Ascending aorta (tissue), 2 donors: ENCODE measurements at places on chromosomes 16 and 17.

- no peak for DNase-seq
Measured at GRCh38 chr17:40307001-40307730, 1.8 kb upstream of the RARA start.

- DNase-seq: no peak
Measured at GRCh38 chr17:14826358-14826757, 438.8 kb downstream of the PMP22 start.

GRCh38 chr16:51834133-51834532 lies 683.1 kb upstream of the SALL1 start:
- no peak for DNase-seq

DNA sequence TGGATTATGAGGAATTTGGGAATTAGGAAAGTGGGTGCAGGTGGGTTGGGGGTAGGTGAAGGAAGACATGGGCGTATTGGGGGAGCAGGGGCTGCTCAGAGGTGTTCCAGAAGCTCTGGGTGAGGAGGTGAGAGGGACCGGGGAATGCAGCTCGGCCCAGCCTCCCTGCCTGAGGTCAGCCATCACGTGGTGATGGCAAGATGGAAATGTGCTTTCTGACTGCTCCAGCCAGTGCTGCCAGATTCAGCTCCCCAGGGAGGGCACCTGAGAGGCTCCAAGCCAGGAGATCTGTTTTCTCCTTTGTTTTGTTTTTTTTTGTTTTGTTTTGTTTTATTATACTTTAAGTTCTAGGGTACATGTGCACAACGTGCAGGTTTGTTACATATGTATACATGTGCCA lies 35.2 kb upstream of the STH start:
- no peak for DNase-seq

DNA sequence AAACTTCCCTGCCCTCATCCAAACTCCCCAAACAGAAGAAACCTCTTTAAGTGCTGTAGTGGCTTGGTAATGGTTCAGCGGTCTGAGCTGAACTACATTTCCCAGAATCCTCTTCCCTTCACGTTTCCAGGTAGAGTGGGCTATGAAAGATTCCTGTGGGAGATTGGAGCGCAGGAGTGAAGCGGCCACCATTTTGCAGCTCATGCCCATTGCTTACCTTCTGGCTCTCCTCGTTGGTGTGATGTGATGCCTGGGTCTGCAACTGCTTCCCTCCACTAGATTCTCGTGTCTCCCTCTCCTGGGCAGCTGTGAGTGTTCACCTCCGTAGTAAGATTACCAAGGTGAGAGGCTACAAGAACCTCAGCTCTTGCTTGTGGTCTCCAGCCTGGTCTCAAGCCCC lies 82.1 kb downstream of the GPR139 start:
- DNase-seq: no peak

DNA sequence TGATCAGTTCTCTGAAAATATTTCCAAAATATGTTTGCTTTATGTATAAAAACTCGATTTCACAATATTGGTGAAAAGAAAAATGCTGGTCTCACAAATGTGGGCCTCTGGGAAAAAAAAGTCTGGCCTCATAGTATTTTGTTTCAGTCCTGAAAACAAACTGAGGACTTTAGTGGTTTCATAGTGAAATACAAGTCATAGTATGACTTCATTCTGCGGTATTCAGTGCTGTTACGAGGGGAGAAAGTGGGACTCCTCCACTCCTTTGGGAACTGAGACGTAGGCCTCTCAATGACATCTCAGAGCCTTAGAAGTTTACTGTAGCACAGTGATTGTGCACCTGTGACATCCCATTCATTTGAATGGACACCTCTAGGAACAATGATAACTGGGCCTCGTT lies 56.0 kb downstream of the CYB561 start:
- no peak for DNase-seq

- DNase-seq: no peak
Measured at GRCh38 chr17:48139944-48140343, 32.4 kb downstream of the SNX11 start.

- no peak for DNase-seq
Measured at GRCh38 chr16:82231008-82231787, 61.2 kb upstream of the MPHOSPH6 start.

DNA sequence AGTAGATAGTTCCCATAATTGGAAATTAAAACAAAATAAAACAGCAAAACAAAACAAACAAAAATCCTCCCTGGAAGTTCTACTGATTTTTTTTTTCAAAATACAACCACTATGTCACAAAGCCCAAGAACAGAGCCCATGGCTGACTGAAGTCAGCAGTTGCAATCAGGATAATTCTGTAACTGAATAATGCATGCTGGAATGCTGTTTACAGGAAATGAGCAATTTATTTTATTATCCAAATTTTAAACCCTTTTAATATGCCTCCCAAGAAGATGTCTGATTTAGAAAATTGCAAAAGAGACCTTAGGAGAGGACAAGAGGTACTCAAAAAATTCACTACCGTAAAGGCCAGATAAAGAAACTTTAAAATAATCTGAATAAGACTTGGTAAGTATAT lies 578.2 kb downstream of the TOX3 start:
- no peak for DNase-seq

DNA sequence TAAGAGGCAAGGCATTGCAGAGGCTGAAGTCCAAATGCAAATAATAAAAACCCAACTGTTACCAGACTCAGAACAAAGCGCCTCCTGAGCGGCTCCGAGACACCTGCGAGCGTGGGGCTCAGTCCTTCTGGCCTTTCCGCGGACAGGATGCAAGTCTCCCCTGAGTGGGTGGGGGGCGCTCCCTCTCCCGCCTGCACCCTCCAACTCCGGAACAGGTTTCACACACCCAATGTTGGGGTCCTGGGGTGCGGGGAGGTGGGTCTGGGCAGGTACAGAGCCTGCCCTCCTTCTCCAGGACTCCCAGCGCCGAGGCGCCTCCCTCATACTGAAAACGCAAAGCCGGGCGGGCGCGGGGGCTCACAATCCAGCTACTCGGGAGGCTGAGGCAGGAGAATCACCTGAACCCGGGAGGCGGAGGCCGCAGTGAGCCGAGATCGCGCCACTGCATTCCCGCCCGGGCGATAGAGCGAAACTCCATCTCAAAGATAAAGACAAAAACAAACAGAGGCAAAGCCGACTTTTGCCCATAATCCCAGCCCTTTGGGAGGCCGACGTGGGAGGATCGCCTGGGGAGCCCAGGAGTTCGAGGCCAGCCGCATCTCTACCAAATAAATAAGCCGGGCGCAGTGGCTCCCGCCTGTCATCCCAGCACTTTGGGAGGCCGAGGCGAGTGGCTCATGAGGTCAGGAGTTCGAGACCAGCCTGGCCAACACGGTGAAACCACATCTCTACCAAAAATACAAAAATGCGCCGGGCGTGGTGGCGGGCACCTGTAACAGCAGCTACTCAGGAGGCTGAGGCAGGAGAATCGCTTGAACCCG lies 893 bp downstream of the GINS2 start:
- no peak for DNase-seq

GRCh38 chr17:57289130-57289529 lies 32.8 kb downstream of the MSI2 start:
- no peak for DNase-seq

DNA sequence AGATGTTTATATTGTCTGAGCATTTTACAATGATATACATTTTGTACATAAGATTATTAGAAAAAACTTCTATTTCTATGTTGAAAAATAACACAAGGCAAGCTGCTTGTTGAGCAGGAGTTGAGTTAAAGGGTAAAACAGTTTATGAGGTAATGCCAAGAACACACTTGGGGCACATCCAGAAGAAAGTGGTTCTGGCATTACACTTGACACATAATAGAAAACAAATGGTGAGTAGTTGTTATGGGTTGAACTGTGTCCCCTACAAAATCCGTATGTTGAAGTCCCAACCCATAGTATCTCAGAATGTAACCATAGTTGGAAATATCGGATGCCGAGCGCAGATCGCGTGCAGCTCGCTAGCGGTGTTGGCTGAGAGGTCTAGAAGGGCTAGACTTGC lies 354.3 kb upstream of the GOT2 start:
- DNase-seq: no peak

GRCh38 chr16:82652826-82653225 lies 26.1 kb downstream of the CDH13 start:
- DNase-seq: no peak

DNA sequence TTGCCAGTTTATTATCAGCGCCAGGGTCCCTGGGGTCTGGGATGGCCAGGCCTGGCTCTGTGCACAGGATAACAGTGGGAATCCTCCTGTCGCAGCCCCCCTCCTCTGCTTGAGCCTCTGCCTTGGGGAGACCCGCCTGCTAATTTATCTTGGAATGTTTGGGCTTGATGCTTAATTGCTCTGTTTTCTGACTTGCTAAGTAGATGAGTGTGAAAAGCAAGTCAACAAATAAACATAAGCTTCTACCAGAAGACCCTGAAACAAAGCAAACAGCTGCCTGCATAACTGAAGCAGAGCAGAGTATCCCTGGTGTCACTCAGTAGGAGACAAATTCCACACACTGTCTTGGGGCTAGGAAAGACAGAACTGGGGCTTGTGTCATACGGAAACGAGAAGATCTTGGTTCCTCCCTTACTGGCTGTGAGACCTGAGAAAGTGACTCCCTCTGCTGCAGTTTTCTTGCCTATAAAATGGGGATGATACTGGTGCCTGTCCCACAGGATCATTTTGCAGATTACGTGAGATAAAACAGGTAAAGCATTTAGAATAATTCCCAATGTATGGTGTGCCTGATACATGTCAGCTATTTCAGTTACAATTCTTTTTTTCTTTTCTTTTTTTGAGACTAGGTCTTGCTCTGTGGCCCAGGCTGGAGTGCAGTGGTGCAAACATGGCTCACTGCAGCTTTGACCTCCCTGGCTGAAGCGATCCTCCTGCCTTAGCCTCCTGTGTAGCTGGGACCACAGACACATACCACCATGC lies 44.8 kb upstream of the IRX3 start:
- DNase-seq: no peak

DNA sequence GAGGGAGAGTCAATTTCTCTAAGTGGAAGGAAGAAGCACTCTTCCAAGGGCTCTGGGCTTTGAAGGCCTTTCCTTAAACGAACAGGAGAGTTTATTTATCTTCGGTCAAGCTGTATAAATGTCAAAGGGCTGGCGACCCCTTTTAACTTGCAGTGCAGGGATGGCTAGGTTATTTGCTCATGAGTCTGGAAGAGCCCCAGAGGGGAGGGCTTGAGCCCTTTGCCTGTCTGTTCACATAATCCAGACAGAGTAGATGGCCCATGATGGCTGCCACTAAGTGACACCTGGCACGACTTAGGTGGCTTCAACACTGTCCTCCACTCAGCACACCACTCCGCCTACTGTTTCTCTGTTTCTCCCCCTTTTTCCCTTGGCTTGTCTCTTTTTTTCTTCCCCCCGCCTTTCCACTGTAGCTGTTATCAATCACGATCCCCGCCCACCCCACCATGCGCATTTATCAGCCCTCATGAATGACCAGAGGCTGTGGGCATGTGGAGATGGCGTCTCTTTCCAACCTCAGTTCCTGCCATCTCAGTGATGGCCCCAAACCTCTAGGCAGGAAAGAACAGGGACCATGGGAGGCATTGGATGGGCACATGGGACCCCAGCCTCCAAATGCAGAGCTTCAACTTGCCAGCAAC lies 408.7 kb upstream of the TNRC6C start:
- no peak for DNase-seq

- no peak for DNase-seq
Measured at GRCh38 chr16:856811-857210, 56.3 kb upstream of the GNG13 start.
